Hepatic stellate cell (primary cell): ENCODE measurements at places on chromosomes 6 and 20.
A peak's percentile ranks its signal among the peaks of the same experiment; 100 is the strongest.

GRCh38 chr6:130535242-130535641 lies 169.4 kb downstream of the TMEM200A start:
- no peak for DNase-seq

- no peak for DNase-seq
These were observed 8.2 kb upstream of the NTSR1 start for GRCh38 chr20:62700261-62700930.

- peak; percentile 7 for DNase-seq
These were observed 3.1 kb downstream of the BMP6 start for GRCh38 chr6:7728855-7729590.

DNA sequence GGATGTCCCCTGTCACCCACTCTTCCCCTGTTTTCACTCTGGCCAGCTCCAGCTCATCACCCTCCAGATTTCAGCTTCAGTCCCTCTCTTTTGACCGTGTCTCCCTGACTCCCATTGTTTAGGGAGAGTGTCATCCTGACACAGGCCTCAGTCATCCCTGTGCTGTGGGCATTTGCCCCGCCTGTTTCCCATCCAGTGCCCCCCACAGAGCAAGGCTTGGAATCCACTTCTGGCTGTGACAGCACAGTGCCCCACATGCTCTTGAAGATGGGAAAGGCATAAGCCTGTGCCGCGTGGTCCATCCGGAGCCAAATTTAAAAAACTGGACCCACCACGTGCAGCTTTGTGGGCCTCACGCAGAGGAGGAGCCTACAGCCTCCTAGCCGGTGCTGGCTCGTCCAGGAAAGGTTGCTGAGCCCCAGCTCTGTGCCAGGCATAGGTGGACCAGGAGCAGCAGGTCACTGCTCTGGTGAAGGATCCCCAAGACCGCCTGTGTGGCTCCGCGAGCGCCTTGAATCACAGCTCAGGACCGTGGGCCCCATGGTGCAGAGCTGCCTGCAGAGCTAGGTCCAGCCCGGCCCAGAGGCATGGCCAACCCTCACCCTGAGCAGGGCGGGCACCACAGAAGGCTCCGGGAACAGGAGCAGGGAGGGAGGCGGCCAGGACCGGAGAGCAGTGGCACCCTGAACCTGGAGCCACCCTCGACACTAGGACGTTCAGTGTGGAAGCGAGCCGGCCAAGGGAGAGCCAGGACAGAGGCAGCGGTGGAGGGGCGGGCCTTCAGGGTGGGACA lies 172.8 kb downstream of the CDH4 start:
- DNase-seq: no peak

DNA sequence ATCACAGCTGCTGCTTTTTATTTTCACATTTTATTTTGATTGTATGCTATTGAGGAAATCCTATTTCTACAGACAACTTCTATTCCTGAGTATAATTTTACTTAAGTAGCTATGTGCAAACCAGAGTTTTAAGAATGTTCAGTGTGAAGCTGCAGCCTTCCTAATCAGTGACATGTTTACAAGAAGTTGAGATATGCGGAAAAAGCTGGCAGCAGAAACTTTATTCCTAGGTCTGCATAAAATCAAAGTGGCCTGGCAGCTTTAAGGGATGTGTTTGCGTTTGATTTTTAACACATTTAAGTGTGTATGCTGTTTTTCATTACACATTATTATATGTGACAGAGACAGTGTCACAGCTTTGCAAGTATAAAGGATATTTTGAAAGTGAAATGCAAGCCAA lies 26.3 kb downstream of the MAPK14 start:
- DNase-seq: no peak

DNA sequence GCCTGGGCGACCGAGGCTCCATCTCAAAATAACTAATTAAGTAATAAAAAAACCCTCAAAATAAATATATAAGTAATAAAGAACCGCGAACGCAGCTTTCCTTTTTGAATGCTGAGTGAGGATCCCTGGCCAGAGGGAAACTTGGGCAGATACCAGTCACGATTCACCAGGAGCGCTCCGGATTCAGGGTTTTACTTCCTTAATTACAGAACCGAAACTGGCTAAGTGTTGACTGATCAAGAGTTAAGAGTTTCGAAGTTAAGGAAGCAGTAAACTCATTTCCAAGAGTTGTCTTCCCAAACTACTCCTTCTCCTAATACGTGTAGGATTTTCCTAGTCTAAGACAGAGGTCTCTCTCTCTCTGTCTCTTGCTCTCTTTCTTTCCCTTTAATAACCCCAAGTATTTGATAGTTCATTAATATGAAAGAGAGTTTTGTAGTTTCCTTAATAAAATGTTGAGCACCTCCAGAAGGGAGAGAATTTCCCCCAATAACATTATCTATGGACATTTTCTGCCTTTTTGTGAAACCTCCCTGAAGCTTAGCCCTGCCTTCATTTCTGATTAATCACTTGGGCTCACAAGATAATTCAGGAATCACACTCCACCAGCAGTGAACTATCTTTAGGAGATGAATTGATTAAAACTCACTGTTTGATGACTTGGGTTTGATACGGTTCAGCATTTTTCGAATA lies 61.4 kb upstream of the ZNF217 start:
- DNase-seq: no peak

DNA sequence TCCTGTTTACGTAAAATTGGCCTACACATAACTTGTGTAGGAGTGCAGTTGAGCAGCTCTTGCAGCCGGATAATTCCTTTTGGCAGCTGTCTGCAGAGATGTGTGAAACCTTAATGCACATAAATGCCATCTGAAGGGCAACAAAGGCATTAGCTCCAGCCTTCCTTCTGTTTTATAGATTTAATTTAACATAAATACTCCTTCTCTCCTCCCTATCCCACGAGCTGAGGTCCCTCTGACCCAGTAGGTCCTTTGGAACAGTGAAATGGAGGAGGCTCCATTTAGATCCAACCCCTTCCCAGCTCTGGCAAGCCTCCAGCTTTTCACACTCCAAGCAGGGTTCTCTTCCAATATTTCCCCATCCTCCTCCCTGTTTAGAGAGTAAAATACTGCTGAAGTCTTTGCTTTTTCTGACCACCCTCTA lies 6.5 kb downstream of the PLEKHG1 start:
- no peak for DNase-seq

DNA sequence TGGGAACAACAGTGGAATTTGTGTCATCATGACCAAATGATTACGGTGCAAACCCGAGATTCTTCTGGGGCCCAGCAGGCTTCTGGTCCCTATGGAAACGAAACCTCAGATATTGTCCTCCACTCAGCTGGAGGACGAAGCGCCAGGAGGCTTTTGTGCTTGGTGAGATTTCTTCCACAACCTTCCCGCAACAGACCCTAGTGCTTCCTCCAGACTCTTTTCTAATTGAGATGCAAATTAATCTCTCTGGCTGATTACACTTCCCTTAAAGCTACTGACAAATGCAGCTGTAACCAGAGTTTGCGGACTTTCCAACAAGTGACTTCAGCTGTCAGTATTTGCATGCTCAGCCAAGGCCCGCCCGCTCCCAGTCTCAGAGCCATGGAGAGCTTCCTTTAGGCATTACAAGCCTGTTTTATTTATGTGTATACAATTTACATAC lies 96.0 kb downstream of the INSM1 start:
- no peak for DNase-seq

- peak; percentile 40 for DNase-seq
These were observed 12.1 kb upstream of the C20orf203 start for GRCh38 chr20:32685541-32686529.
